ENCODE measurements at places on chromosomes 1 and 21. TPM values are rescaled to one million over a fixed set of nuclear protein-coding genes. Genes with fewer than 3 reads are reported as not detected.

- H3K4me3 ChIP-seq, result no peak overlapping the region
- H3K4me1 ChIP-seq, result no peaks in the 10 kb centered on the region
- H3K27ac ChIP-seq, result no peak overlapping the region
- no peaks in the 10 kb centered on the region for H3K36me3 ChIP-seq
- H3K27me3 ChIP-seq, result no peaks in the 10 kb centered on the region
Measured at GRCh38 chr1:194734970-194735369, 1548.6 kb upstream of the B3GALT2 start.

DNA sequence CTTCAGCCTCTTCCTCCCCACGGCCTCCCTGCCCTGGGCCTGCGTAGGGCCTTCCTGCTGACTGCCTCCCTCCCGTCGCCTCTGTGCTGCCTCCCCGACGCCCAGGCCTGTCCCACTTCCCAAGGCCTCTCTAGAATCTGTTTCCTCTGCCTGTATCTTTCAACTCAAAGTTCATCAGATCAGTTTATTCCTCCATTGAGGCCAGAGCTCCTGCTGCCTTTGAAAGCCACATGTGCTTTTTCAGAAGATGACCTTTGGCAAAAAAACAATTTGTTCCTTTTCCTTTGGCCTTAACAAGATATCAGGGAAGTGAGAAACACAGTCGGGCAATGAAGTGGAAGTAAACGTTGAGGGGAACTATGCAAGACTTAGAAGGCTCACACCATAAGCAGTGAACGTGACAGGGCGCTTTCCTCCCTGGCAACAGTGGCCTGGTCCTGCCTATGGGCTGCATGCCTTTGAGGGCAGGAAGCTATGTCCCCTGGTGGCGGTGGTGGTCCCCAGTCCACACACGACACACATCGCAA lies 85.9 kb downstream of the PSMG1 start:
- no peak overlapping the region for H3K4me3 ChIP-seq
- DNase-seq, result no peak
- no peaks in the 10 kb centered on the region for H3K36me3 ChIP-seq
- no peaks in the 10 kb centered on the region for H3K27me3 ChIP-seq

GRCh38 chr1:10775763-10776162 lies 20.7 kb downstream of the CASZ1 start:
- H3K4me3 ChIP-seq, result no peak overlapping the region
- no peaks in the 10 kb centered on the region for H3K36me3 ChIP-seq
- peaks cover 60% of the 10 kb centered on the region for H3K4me1 ChIP-seq
- no peak for DNase-seq
- H3K27ac ChIP-seq, result peak overlapping the region; percentile 70

DNA sequence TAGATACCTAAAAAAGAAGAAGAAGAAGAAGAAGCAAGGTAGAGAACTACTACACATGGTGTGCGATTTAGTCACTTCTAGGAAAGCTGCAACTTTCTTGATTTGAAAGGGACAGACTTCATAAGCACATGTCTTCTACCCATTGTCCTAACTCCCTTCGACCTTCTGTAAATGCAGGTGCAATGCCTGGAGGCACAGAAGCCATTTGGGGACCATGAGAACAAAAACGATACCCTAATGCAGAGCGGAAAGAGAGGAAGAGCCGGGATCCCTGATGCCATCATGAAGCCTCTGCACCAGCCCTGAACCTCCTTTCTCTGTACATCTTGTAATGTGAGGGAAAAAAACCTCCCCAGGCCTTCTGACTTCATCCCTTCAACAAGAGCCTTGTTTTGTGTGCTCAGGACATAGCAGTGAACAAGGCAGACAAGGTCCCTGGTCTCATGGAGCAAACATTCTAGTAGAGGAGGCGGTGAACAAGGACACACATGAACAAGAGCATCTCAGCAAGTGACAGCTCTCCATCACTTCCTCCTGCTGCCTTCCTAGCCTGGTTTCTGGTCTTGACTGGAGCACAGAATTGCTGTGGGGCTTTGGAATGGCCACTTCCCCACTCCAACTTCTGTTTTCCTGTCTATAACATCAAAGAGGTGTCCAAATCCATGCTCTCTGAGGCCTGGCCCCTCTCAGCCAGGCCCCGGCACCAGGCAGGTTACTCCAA lies 5.5 kb upstream of the LAPTM5 start:
- no peaks in the 10 kb centered on the region for H3K4me1 ChIP-seq
- peak overlapping the region; percentile 4 for H3K27ac ChIP-seq
- H3K36me3 ChIP-seq, result no peaks in the 10 kb centered on the region
- H3K4me3 ChIP-seq, result no peak overlapping the region
- H3K27me3 ChIP-seq, result no peaks in the 10 kb centered on the region

The LCE1A gene
- not detected for total RNA-seq

- H3K4me3 ChIP-seq, result no peak overlapping the region
- no peaks in the 10 kb centered on the region for H3K4me1 ChIP-seq
- no peaks in the 10 kb centered on the region for H3K27me3 ChIP-seq
Measured at GRCh38 chr1:104264521-104264920, 514.8 kb downstream of the AMY1C start.

The GBP1 gene
- total RNA-seq, result 17.4 TPM

- H3K27ac ChIP-seq, result no peak overlapping the region
- DNase-seq, result no peak
- H3K27me3 ChIP-seq, result no peaks in the 10 kb centered on the region
- no peaks in the 10 kb centered on the region for H3K36me3 ChIP-seq
Measured at GRCh38 chr1:112034277-112034676, 44.8 kb upstream of the KCND3 start.

DNA sequence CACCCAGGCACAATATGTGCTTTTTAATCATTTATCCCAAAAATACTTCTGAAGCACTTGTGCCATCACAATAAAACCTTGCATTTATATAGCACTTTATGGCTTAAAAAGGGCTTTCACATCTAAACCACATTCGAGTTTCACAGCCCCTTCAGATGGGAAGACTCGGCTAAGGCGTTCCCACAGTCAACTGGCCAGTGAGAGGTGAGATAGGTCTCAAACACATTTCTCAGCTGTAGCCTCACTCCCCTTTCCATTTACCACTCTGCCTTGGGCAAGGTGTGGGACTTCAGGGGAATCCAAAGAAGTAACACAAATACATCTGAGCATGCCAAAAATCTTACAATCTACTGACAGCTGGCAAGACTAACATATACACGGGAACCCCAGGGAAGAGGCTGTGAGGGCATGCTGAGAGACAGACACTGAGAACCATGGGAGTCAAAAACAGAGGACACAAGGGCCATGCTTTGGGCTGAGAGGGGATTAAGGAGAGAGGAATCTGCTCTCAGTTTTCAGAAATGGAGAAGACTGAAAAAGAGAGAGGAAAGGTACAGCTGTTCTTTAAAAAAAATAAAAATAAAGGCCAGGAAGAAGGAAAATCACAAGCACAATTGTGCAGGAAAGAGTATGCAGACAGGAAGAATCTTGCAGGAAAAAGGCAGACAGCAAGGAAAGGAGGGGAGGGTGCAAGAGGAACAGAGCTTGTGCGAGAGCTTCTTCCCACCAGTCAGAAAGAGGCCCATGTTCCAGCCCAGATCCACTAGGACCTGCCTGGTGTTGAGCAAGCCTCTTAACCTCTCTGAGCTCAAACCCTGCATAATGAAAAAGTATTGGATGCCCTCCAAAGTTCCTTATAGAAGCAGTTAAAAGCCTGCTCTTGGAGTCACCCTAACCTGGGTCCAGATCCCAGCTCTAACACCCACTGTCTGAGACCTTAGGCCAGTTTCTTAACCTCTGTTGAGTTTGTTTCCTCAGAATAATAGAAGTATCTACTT lies 73.5 kb downstream of the JAK1 start:
- H3K4me1 ChIP-seq, result peaks cover 92% of the 10 kb centered on the region
- no peaks in the 10 kb centered on the region for H3K36me3 ChIP-seq
- no peak overlapping the region for H3K4me3 ChIP-seq
- peak overlapping the region; percentile 71 for H3K27ac ChIP-seq
- no peaks in the 10 kb centered on the region for H3K27me3 ChIP-seq

DNA sequence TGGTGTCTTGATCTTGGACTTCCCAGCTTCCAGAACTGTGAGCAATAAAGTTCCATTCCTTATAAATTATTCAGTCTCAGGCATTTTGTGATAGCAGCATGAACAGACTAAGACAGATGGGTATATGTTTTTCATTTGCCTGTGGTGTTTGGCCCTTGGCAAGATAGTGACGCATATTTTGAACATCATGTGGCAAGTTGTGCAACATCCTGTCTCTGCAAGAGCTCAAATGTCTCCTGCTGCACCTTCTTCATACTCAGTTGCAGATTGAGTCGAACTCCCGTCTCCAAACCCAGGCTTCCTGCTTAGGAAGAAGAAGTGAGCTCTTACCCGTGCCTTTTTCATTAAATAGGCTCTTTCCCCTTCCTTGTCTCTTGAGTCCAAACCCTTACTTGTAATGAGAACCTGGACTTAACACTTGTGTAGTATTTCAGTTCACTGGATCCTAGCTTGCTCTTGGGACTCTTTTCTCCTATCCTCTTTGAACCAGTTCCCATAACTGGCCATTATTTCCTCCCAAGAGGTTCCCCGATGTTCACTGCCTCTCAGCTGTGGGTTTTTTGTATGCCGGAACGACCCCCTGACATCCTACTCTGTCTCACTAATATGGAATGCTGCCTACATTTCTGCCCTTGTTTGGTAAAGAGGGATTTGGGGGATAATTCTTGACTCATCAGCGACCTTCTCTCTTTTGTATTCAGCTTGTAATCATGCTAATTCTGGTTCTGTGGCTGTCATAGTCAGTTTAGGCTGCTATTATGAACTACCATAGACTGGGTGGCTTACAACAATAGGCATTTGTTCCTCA lies 125.0 kb upstream of the KCNK2 start:
- no peak overlapping the region for H3K27ac ChIP-seq
- no peak for DNase-seq
- no peaks in the 10 kb centered on the region for H3K4me1 ChIP-seq
- no peaks in the 10 kb centered on the region for H3K27me3 ChIP-seq
- no peaks in the 10 kb centered on the region for H3K36me3 ChIP-seq

GRCh38 chr1:231278100-231278790 lies 37.2 kb downstream of the GNPAT start:
- no peak overlapping the region for H3K4me3 ChIP-seq
- H3K4me1 ChIP-seq, result no peaks in the 10 kb centered on the region
- H3K27ac ChIP-seq, result no peak overlapping the region
- H3K27me3 ChIP-seq, result no peaks in the 10 kb centered on the region
- peaks cover 3% of the 10 kb centered on the region for H3K36me3 ChIP-seq
- no peak for DNase-seq

DNA sequence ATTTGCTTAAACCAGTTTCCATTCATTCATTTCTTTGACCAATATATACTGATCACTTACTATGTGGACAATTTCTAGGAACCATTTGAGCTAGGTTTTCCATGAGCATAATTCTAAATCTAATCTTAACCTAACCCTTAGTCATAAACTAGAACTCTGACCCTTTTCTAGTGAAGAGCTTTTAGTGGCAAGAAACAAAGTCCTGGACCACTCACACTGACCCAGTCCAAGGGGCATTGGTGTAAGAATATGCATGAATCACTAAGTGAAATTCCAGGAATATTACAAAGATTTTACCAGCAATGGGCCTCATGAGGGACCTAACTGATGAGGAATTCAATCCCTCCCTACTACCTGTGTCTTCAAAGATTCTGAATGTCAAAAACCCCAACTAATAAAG lies 40.6 kb upstream of the SLC2A1 start:
- no peaks in the 10 kb centered on the region for H3K4me1 ChIP-seq
- no peak overlapping the region for H3K4me3 ChIP-seq
- no peaks in the 10 kb centered on the region for H3K27me3 ChIP-seq
- H3K36me3 ChIP-seq, result no peaks in the 10 kb centered on the region
- DNase-seq, result no peak
- H3K27ac ChIP-seq, result no peak overlapping the region

The S100A14 gene
- total RNA-seq, result 323 TPM
